ENCODE measurements at places on chromosomes 5 and 9.

DNA sequence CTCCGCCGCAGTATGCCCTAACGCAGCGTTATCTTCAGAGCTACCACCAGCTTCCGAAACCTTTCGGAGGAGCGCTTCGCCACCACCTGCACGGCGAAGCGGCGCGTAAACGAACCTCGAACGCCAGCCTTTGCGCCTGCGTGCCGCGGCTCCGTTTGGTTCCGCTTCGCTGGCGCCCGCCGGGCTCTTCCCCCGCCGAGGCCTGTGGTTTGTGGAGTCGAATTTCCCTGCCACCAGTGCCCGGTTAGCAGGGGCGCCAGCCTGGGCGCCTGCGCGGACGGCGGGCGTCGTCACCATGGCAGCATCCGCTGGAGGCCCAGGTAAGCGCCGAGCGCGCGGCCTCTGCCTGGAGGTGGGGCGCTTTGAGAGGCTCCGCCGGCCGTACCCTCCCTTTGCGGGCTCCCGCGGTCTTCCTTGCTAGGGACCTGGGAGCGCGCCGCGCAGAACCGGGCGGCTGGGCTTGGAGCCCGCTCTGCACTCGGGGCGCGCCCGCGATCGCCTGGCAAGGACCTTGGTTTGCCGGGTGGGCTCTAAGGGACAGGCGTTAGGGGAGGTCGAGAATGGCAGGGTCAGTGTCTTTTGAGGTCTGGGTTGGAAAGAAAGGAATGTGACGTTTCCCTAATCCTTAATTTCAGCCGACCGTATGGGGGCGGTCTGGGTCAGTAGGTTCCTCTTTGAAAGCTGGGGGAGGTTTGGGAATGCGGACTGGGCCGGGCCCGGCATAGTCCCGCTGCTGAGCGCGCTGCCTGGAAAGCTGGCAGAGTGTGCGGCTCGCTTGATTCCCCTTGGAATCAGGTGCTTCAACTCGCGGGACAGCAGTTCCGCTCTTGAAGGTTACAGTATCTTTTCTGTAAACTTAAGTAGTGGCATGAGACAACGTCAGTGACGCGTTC is at the start of gene FAM151B:
FAM151B (plus strand) TSS at position 272 of the 893 bp plus-strand sequence; CDS start at position 296, 24 bp downstream.
- DNase-seq, result peak; percentile 85

DNA sequence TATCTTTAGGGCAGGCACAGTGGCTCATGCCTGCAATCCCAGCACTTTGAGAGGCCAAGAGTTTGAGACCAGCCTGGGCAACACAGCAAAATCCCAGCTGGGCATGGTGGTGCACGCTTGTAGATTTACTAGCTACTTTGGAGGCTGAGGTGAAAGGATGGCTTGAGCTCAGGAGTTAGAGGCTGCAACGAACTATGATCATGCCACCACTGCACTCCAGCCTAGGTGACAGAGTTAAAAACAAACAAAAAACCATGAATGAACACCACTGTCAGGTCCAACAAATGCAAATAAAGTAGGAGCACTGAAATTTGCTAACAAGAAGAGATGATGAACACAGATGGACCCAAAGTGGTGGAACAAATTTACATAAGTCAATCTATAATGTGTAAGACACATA is 4.9 kb downstream of the PTBP3 start:
- DNase-seq, result no peak

GRCh38 chr5:96048763-96049162 is 87.1 kb upstream of the ELL2 start:
- DNase-seq, result no peak

GRCh38 chr5:33059081-33059480 is 348.0 kb downstream of the NPR3 start:
- DNase-seq, result no peak

GRCh38 chr5:10655972-10656830 is 92.3 kb downstream of the ANKRD33B start:
- DNase-seq, result no peak

GRCh38 chr9:129602598-129603415 is 18.1 kb downstream of the C9orf50 start:
- DNase-seq, result no peak

DNA sequence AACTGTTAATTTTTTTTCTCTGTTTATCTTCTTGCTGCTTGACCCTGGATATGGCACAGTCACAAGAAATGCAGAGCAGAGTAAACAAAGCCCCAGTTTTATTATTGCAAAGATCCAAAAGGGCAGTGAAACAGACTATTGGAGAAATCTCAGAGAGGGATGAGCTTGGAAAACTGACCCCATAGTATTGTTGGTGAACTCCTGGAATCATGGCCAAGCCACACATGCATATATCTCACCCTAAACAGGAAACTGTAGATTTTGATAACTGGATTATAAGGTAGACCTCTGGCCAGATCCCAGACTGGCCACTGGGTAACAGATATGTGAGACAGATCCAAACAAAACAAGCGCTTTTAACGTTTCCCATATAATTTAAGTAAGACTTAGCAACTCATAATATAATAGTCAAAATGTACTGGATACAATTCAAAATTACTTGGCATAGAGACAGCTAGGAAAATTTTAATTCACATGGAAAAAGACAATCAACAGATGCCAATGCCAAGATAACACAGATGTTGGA is 263.5 kb upstream of the SEMA6A start:
- no peak for DNase-seq

DNA sequence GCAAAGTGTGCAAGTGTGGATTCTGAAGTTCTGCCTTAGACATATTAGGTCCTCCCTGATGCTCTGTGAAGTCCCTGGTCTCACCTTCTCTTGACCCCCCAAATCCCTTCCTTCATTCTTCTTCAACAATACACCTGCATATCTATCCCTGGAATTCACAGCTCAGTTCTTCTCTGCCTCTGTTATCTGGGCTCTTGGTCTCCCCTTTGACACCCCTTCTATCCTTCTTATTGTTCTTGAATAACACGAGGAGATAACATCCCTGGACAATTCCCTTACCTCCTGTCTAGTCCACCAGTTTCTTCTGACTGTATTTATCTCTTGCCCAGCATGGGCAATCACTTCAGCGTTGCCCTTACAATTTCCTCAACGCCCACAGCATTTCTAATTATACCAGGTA is 104.8 kb upstream of the ATG10 start:
- no peak for DNase-seq

GRCh38 chr5:87129046-87129445 is 138.6 kb upstream of the RASA1 start:
- no peak for DNase-seq

GRCh38 chr5:132476876-132477781 is 13.4 kb downstream of the IRF1 start:
- no peak for DNase-seq

GRCh38 chr5:98066910-98067309 is 706.6 kb upstream of the RGMB start:
- DNase-seq, result no peak

GRCh38 chr5:96326902-96327301 is 106.1 kb downstream of the PCSK1 start:
- no peak for DNase-seq

DNA sequence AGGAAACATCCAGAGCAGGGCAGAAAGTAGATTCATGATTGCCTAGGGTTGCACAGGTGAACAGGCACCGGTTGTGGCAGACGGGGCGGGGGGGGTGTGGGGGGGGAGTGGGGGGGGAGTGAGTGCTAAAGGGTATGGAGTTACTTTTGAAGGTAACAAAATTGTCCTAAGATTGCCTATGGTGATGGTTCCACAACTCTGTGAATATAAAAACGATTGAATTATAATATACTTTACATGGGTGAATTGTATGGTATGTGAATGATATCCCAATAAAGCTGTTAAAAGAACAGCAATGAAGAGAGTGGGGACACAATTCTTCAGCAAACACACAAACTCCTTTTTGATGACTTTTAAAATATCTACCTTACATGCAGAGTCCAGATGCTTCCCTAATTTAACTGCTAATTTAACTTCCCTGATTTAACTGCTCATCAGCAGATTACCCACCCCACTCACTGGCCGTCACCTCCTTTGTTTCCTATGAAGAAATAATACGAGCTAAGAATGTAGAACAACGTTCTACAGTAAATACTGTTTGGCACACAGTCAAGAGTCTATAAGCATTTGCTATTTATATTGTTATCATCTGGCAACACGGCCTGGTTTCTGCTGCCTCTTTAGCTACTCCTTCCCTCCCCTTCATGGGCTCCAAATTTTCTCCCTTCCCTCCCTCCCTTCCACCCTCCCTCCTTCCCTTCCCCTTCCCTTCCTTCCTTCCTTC is 83.5 kb downstream of the PTCH1 start:
- no peak for DNase-seq

DNA sequence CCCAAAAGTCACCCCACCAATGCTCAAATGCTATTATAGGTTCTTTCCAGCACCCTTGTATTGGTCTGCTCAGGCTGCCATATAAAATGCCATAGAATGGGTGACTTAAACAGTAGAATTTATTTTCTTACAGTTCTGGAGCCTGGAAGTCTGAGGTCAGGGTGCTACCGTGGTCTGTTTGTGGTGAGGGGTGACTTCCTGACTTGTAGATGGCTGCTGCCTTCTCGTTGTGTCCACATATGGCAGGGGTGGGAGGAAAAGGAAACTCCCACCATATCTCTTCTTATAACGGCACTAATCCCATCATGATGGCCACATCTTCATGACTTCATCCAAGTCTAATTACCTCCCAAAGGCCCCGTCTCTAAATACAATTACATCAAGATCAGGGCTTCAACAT is 257.8 kb upstream of the TARS1 start:
- DNase-seq, result no peak

- no peak for DNase-seq
Observed at GRCh38 chr9:110752766-110753165, 84.2 kb downstream of the MUSK start.

DNA sequence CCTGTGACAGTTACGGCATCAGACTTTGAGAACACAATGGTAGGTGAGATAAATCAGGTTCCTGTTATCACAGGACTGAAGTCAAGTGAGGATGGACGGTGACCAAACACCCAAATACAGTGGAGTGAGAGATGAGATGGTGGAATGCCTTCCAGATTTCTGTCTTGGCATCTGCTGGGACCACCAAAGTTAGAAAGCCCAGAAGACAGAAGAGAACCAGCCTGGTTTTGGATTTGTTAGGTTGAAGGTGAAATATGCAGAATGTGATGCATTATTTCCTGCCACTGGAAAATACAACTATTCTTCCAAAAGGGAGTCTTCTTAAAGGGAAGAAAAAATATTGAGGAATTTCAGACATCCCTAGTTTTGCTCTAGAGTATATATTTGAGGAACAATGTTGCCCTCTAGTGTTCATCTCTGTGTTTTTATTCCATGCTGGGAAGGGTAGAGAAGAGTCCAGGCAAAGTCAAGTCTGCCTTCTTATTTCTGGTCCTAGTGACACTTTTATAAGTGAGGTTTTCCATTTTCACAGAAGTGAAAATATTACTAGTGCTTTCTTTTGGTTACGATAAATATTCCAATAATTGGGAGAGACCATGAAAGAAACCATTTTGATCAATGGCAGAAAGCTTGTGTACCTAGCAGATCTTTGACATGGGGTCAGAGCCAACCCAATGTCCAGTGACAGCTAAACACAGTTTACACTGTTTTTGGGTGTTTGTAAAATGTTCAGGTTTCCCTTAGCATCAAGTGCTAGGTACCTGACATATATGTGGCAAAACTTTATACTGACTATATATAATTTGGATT is 142.3 kb upstream of the ANKH start:
- no peak for DNase-seq

DNA sequence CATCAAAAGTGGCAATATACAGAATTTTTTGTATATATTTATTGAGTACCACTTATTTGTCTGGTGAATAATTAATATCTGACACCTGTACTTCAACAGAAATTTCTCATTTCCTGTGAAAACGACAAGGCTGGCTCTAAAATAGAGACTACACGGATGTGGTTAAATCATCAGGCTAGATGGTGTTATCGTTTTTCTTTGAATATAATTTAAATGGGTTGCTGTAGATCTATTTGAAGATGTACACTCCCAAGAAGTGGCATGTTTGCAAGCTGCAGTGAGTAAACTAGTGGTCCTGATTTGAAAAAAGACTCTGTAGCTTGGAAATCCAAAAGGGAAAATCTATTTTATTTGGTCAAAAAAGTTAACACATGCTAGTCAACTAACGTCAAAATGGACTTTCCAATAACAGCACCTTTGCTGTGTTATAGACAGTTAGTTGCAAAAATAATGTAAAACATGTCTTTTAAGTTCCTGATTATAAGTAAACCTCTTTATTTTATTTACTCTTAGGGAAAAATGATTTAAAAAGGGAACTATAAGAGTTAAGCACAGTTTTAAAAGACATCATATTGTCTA is 13.8 kb downstream of the ST8SIA4 start:
- no peak for DNase-seq

GRCh38 chr9:124800306-124801259 is 23.6 kb downstream of the OLFML2A start:
- DNase-seq, result no peak

DNA sequence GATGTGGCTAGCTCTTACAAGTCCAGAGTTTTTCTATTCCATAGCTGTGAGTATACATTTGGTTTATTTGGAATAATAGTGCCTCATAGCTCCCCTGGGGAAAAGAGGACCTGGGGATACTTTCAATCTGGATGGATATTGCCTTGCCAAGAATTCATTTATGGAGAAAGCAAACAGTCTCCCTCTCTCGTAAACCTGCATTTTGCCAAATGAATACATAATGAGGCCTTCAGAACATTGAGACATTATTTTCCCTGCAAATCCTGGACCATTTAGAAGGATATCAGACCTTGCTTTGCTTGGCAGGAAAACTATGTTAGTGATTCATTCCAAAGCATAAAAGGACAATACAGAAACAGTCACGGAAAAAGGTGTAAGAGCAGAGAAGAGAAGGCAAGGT is 569.6 kb upstream of the BRINP1 start:
- DNase-seq, result no peak

DNA sequence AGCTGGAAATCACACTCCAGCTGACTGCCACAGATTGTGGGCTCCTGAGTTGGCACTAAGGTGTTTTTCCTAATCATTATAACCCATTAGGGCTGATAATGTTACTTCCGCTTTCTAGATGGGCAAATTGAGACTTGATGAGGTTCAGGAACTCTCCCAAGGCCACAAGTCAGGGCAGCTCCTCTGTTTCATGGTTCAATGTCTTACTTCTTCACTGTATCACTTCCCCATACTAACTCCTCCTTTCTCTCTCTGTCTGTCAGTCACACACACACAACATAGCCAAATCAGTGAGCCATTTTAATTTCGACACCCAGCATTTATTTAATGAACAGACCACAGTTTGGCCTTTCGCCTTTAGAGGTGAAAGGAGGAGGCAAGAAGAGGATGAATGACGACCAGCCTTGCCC is 17.8 kb upstream of the TRAF1 start:
- DNase-seq, result no peak

- DNase-seq, result no peak
Observed at GRCh38 chr9:10071579-10071978, 541.2 kb downstream of the PTPRD start.

GRCh38 chr5:146254223-146254622 is 50.8 kb downstream of the RBM27 start:
- DNase-seq, result no peak
